Natural killer cell (primary cell): ENCODE measurements at places on chromosomes 1 and 21. TPM values are rescaled to one million over a fixed set of nuclear protein-coding genes. Genes with fewer than 3 reads are reported as not detected.

- DNase-seq = peak; percentile 38
Measured at GRCh38 chr1:96845464-96845863, 123.9 kb downstream of the PTBP2 start.

GRCh38 chr21:14259747-14260146 lies 43.8 kb downstream of the RBM11 start:
- no peak for DNase-seq

UROD gene
- 56.6 TPM for total RNA-seq

DNA sequence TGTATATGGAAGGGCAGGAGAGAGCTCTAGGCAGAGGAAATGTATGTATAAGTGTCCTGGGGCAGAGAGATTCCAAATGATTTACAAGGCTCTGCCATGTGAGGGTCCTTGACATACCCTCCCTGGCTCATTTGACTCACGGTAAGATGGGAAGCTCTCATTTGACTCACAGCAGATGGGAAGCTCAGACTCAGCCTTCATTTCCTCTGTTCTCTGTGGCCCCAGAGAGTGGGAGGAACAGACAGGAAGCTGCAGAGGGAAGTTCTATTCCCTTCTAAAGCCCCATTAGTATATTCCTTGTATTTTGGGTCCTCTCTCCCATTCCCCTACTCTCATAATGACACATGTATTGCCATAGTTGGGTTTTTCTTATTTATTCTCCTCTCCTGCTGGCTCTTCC lies 44.9 kb downstream of the FOXD2 start:
- DNase-seq = no peak

GRCh38 chr1:109089242-109090015 lies 1.1 kb upstream of the TMEM167B start:
- DNase-seq = peak; percentile 38

- DNase-seq = no peak
Measured at GRCh38 chr1:83845437-83846071, 153.4 kb downstream of the TTLL7 start.

SETD4 gene
- 19.1 TPM for total RNA-seq

CELA3B gene
- not detected for total RNA-seq

DNA sequence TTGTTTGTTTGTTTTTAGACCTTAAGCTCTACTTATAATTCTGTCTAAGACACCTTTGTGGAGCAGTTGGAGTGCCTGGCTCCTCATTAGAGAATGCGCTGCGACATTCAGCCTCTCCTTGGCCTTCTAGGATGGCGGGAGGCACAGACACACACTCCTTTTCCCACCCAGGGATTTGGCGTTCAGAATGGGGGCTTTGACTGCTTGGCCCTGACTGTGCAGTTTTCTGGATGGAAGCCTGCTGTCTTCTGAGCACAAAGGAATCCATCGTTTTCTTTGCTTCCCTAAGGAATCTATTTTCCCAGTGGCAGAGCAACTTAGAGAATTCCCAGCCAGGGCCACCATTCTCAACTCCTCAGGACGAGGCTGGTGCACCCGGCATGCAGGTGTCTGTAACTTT lies 83.6 kb downstream of the GALNT2 start:
- no peak for DNase-seq

GRCh38 chr1:44315521-44315920 lies 39.5 kb downstream of the ERI3 start:
- DNase-seq = no peak

FALEC gene
- not detected for total RNA-seq

BTBD8 gene
- 4.0 TPM for total RNA-seq

- DNase-seq = no peak
Measured at GRCh38 chr1:2935751-2936390, 85.4 kb upstream of the ACTRT2 start.

PCP4 gene
- not detected for total RNA-seq

GRCh38 chr21:36908260-36908908 lies 58.1 kb downstream of the HLCS start:
- DNase-seq = no peak

- DNase-seq = no peak
Measured at GRCh38 chr1:223207293-223208066, 64.4 kb upstream of the TLR5 start.

DNA sequence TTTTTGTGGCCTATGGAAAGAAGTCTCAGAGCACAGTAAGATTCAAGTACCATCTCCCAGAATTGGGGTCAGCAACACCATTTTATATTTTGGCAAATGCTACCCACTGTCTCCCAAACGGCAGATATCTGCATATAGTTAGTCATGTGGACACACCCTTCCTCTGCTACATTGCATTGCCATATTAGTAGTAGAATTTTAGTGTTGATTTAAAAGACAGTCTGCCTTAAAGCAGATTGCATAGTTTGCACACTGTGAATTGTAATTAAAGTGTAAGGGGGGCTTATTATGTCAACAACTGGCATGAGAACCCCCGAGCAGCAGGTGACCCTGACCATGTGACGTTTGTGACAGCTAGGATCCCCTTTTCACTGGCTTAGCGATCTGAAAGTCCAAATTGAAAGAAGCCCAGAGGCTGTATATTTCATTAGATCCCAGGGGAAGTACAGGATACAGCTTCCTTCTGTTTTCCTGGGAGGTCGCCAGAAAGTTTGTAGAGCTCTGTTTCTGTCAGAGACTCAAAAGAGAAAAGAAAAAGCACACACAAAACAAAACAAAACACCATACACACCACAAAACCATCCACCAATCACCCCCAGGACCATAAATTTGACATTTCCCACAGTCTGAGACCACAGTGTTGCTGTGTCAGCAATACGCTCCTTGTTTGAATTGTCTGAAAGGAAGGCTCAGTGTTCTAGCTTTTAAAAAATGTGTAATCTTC lies 172.4 kb downstream of the NFIA start:
- peak; percentile 16 for DNase-seq

DNA sequence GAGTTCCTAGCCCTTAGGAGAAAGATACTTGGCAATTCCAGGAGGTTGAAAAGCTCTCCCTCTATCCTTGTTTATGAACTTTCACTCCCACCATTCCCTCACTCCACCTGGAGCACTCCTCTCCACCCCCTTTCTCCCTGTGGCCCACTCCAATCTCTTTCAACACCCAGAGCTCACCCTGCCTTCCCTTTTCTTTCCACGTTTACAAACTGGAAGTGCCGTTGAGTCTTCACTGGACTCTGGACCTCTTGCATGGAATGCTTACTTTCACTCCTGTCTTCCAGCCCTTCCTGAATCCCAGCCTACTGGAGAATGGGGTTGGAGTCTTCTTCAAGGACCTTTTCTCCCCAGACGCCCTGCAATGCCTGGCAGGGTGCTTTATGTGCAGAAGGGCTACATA lies 198.5 kb downstream of the RHOU start:
- DNase-seq = no peak

CRNN gene
- not detected for total RNA-seq

LCE6A gene
- total RNA-seq = not detected

DNA sequence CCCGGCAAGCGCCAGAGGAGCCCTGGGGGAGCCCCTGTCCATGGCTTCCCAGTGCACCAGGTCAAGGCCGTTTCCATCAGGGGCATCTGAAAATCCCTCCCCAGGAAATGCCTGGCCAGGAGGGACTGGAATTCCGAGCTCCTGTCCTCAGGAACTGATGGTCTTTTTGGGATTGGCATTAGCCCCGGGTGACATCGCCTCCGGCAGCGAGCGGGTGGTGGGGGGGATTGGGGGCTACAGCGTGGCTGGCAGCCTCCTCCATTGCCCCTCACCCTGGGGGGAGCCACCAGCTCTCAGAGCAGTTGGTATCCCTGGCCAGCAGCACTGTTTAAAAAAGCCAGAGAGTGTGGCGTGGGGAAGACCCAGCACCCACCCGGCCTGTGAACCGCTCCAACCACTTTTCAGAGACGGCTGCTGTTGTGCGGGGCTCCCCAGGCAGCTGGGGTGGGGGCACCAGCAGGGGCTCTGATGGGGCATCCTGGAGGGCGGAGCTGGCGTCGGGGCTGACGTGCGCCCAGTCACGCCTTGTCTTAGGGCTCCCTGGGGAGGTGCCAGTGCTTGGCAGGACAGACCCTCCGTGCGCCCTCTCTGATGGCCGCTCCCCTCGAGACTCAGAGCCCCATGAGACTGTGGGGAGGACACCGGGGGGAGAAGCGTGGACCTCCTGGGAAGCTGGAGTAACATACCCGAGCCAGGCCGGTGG lies 62.9 kb upstream of the TTC34 start:
- no peak for DNase-seq

DNA sequence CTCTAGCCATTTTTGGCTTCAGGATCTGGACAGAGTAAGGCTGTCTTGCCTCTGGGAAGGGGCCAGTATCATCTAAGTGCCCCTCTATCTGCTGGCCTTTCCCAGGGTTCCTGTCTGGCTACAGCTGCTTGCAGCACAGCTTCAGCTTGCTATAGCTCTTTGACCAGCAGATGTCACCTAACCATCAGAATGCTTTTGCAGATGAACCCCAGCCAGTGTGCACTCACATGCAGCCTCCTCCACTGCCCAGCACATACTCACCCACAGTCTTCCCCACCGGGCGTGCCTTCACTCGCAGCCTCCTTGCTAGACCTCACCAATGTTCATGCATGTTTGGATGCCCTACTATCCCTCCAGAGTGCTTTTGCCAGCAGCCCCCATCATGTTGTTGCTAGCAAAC lies 769.0 kb downstream of the BRINP3 start:
- no peak for DNase-seq

PODN gene
- 11.2 TPM for total RNA-seq

GRCh38 chr1:106680216-106680615 lies 376.3 kb upstream of the PRMT6 start:
- no peak for DNase-seq

PPIAL4G gene
- total RNA-seq = 0.33 TPM

LEMD1 gene
- total RNA-seq = not detected

SZT2 gene
- total RNA-seq = 128 TPM

- DNase-seq = no peak
Measured at GRCh38 chr1:178023181-178023618, 53.3 kb upstream of the SEC16B start.

- no peak for DNase-seq
Measured at GRCh38 chr1:196690582-196690981, 38.7 kb downstream of the CFH start.

GRCh38 chr1:28740118-28740517 lies 3.4 kb downstream of the YTHDF2 start:
- no peak for DNase-seq

DNA sequence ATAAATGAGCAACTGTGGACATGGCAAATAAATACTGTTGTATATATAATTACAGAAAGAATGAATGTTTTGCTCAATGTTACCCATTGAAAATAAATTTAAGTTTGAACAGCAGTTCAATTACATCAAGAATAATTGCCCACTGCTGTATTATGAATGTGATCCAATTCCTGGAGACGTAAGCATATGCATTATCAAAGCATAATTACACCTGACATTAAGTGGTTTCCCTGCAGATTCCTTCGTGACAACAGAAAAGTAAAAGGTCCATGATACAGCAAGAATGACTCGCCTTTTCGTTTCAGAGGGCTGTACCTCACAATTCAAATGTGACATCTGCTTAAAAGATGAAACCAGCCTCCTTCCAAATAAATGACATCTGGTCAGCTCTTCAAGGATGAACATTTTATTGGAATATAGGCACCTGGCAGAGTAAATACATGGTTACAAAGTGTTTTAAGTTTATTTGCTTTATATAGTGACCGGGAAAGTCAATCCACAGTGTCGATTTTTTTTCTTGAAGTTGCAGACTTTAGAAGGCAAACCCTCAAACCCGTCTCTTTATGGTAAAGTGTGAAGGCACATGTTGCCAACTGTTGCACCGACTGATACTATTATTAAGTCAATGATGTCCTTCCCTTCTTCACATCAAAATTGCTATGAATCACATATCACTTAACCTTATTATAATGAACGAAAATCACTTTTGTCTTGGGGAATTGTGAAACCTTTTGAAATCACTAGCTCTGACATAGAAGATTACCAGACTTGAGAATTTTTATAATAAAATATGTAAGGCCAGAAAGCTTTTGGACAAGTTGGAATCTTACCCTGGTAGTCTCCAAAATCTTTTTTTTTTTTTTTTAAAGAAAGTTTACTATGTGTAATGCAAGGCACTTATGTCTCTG lies 36.2 kb upstream of the EDEM3 start:
- no peak for DNase-seq

RGS1 gene
- 365 TPM for total RNA-seq

DNA sequence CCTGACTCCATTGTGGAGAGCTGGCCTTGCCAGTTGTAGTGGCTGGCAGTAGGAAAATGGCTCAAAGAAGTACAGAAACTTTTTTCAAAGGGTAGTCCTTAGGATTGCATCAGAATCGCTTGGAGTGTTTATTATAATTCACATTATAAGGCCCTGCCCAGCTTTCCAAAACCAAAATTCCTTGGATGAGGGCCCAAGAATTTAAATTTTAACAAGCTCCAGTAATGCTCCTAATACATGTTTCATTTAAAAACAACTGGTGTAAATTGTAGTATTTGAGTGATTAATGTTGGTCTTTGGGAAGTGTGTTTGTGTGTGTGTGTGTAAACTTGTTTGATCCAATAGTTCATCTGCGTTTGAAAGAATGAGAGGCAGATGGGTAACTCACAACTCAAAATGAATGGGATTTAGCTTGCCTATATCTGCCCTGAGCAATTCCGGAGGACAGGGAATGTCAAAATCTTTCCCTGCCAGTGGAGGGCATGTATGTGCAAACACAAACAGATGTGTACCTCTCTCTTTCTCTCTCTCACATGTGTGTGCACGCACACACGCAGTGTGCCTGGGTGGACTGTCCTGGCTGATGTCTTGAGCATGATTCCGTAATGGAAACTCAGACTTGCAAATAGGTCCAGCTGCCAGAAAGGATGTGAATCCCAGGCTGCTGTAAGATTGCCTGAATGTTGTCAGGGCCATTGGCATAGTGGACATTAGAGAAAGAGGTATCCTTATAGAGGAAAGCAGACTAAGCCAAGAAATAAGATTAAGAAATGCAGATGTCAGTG lies 293.1 kb downstream of the LMX1A start:
- DNase-seq = no peak

DNA sequence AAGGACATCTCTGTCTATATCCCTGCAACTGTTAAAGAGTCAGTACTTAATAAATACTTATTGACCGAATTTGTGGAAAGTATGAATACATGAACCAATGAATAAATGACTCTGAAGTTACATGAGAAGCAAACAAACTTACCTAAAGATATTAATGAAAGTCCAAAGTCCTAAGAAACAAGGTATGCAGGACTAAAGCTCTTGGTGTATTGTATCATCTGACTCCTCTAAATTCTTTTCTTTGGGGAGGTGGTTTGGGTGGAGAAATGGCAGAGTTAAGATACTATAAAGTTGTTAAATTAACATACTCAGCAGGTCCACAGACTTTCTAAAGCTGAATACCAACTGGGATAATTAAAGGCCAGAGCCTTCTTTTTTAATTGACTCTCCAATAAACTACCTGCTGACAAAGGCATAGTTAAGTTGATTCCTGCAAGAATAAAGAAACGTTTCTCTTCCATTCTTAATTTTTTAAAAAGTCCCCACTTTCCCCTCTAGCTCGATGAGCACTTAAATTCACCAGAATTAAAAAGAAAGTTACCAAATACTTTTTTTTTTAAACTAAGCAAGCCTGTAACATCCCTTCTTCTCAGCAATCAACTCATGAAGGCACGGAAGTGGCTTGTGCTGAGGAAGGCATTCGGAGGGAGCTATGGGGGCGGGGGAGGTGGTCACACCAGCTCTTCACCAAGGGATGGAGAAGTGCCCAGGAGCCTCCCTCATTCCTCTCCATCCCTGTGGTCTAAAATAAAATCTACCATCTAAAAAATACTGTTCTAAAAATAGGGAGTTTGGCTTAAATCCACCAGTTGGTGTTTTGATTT lies 61.1 kb downstream of the GADD45A start:
- DNase-seq = no peak

- peak; percentile 78 for DNase-seq
Measured at GRCh38 chr1:241531195-241532161, 700 bp upstream of the KMO start.

- DNase-seq = no peak
Measured at GRCh38 chr1:210342986-210343780, 14.5 kb downstream of the HHAT start.

GPR25 gene
- 2.7 TPM for total RNA-seq
